ENCODE measurements at places on chromosomes 1 and 21. TPM values are rescaled to one million over a fixed set of nuclear protein-coding genes. Genes with fewer than 3 reads are reported as not detected.

Gene HES5
- 0.70 TPM for total RNA-seq

DNA sequence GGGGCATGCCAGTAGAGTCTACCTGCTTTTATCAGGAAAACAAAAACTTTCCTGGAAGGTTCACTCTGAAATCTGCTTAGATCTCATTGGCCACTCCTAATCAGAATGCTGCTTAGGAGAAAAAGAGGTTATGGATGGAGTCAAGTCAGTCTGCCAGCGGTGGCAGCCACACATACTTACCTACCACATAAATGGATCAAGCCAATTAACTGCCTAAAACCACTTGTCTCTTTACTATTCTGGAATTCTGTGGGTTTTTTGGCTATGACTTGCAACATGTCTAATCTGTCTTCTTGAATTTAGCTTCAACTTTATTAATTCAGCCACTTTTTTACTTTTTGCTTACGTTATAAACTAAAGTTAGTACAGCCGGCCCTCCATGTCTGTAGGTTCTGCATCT, 140.2 kb upstream of the SERTAD4 start:
- DNase-seq: no peak

Gene PROK1
- not detected for total RNA-seq

Gene CFAP74
- not detected for total RNA-seq

GRCh38 chr1:145828367-145829026, 4.5 kb downstream of the POLR3C start:
- no peak for DNase-seq

DNA sequence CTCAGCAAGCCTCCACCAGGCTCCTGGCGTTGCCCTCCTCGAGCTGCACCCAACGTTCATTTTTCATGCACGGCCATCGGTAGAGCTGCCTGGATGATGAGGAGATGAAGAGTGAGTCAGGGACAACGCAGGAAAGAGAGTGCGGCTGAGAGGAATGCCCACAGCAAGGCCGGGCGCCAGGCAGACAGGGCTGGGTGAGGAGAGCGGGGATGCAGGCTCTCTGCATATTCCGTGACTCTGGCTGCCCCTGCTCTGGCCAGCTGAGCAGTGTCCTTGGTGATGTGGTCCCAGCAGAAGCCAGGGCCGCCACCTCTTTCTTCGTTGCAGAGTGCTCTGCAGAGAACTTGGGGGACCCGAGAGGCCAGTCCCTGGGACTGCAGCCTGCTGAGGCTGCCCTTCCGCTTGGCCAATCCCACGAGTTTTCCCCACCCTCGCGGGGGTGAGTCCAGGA, 10.8 kb downstream of the UMODL1 start:
- no peak for DNase-seq

DNA sequence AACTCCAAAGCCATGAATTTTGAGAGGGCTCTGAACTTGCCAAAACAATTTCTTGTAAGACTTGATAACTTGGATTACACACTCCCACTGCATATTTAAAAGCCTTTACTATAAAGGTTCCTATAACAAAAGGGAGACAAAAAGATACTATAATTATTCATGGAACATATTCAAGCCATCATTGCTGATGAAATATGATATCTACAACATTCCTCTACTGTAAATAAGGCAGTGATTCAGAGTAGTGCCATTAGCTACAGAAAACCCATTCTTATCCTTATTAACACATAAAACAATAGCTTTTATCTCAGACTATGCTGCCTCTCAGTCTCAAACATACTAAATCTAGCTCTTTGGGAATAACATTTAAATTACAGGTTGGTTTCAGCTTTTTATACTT, 675.5 kb upstream of the CXADR start:
- no peak for DNase-seq

Gene GSTM4
- 53.5 TPM for total RNA-seq

Gene PPFIA4
- 0.42 TPM for total RNA-seq

GRCh38 chr1:169144941-169145626, 38.6 kb downstream of the ATP1B1 start:
- no peak for DNase-seq

- no peak for DNase-seq
Measured at GRCh38 chr1:236747311-236747985, 47.6 kb upstream of the MTR start.

- no peak for DNase-seq
Measured at GRCh38 chr1:172176206-172176605, 244.3 kb upstream of the C1orf105 start.

Gene TEX38
- not detected for total RNA-seq

- DNase-seq: no peak
Measured at GRCh38 chr21:42260121-42260520, 41.2 kb downstream of the ABCG1 start.

Gene ST3GAL3
- 5.1 TPM for total RNA-seq

DNA sequence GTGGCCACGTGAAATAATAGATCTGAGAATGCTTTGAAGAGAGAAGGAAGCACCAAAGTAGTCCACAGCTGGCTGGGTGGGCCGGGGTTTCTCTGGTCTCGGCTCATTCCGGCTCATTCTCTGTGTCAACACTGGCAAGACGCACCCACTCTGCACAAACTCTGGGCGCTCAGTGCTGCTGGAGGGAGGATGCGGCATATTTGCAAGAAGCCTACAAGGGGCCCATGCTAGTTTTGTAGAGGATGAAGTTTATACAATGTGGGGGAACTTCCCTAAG, 28.8 kb upstream of the TMPRSS2 start:
- DNase-seq: no peak

Gene PLOD1
- 29.8 TPM for total RNA-seq
